MG63 (cell line): ENCODE measurements at places on chromosomes 2 and 18.

GRCh38 chr2:148802448-148803220 lies 72.4 kb upstream of the KIF5C start:
- DNase-seq, result no peak

DNA sequence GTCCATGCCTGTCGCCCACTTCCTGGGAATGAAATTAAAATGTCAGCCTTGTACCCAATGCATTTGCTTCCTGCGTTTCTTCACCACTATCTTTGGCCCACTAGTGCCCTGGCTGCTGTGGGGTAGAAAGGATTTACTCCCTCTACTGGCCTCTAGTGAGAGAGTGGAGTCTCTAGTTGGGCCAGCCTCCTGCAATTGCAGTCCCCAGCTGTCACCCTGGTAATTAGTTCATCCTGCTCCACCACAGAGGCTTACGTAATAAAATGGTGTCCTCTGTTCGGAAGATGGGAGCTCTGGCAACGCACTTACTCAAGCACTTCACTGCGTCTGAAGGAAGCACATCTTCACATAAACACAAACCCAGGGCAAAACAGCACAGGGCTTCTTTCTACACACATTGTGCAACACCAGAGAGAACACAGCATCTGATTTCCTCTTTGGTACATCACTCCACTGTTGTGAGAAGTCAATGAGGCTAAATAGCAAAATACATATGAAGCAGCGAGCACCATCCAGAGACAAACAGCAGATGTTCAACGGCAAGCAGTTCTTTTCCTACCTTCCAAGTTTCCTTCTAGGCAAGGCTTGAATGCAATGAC lies 274.6 kb downstream of the LRATD1 start:
- DNase-seq, result no peak

DNA sequence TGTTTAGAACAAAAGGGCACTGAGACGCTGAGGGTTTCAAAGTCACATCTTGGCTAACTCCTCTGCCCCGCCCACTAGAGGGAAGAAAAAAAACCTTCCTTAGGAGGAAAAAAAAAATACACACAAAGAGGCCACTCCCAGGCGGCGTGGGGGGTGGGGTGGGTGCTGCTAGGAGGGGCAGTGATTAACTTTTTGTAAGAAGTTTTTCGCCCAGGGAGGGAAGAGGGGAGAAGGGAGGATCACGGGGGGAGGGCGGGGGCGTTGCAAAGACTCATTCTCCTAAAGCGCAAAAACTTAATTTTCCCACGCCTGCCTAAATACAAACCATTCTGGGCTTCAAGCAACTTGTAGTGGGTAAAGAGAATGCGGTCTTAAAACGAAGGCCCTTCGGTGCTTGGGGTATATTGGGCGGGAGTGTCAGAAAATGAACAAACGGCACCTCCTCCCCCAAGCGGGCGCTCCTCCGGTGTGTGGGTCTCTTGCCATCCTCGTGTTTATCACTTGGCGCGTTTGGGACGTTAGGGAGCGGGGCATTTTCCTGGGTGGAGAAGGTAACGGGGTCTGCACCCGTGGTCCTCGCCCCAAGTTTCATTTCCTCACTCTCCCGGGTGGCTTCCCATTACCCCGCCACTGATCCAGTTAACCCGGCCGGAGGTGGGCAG lies 1.7 kb downstream of the CXCR4 start:
- peak; percentile 21 for DNase-seq

DNA sequence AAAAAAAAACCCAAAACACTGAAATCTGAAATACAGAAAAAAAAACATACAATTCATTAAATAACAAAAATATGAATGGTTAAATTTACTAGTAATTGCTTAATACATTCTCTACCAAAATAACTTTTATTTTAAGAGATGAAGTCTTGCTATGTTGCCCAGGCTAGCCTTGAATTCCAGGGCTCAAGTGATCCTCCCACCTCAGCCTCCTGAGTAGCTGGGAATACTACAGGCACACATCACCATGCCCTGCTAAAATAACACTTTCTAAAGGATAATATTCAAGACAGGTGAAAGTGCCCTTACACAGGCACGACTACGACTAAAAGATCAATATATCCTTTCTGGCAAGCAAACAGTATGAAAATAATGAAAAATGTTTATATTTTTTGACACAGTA lies 9.5 kb downstream of the USP34 start:
- DNase-seq, result no peak

- peak; percentile 18 for DNase-seq
Measured at GRCh38 chr18:13003466-13003896, 12.3 kb downstream of the CEP192 start.
